ENCODE measurements at places on chromosomes 16 and 17.

GRCh38 chr17:72143245-72143644 lies 22.4 kb downstream of the SOX9 start:
- DNase-seq: no peak

GRCh38 chr17:55053855-55054254 lies 85.3 kb downstream of the STXBP4 start:
- DNase-seq: peak; percentile 17

GRCh38 chr17:48530887-48531272 lies at the start of gene HOXB1:
HOXB1 (minus strand) TSS chr17:48531011; CDS start chr17:48530904, 107 bp downstream.
- no peak for DNase-seq

GRCh38 chr16:49474741-49475140 lies 101.1 kb downstream of the C16orf78 start:
- no peak for DNase-seq

- no peak for DNase-seq
Observed at GRCh38 chr17:81934850-81935708, 2.0 kb downstream of the PYCR1 start.

- no peak for DNase-seq
Observed at GRCh38 chr17:73155410-73156165, 9.2 kb upstream of the SSTR2 start.

- no peak for DNase-seq
Observed at GRCh38 chr16:81497690-81498089, 53.1 kb downstream of the CMIP start.

- DNase-seq: no peak
Observed at GRCh38 chr16:75624921-75625334, 1.8 kb upstream of the ADAT1 start.

- no peak for DNase-seq
Observed at GRCh38 chr17:64131606-64132270, 1.8 kb upstream of the ERN1 start.

GRCh38 chr16:80935691-80936090 lies 71.0 kb downstream of the CMC2 start:
- DNase-seq: no peak

DNA sequence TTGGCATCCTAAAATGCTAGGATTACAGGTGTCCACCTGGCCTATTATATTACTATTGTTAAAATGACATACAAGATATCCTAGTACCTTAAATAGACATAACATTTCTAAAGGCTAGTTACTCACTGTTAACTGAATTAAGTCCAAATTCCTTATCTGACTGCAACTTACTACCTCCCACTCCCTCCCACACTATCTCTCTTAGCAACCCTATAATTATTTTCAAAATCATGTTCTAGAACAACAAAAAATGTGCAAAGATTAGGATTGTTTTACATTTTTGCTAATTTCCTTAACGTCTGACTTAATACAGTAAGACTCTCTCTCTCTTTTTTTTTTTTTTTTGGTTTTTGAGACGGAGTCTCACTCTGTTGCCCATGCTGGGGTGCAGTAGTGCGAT lies 2.2 kb upstream of the ATF7IP2 start:
- DNase-seq: no peak

DNA sequence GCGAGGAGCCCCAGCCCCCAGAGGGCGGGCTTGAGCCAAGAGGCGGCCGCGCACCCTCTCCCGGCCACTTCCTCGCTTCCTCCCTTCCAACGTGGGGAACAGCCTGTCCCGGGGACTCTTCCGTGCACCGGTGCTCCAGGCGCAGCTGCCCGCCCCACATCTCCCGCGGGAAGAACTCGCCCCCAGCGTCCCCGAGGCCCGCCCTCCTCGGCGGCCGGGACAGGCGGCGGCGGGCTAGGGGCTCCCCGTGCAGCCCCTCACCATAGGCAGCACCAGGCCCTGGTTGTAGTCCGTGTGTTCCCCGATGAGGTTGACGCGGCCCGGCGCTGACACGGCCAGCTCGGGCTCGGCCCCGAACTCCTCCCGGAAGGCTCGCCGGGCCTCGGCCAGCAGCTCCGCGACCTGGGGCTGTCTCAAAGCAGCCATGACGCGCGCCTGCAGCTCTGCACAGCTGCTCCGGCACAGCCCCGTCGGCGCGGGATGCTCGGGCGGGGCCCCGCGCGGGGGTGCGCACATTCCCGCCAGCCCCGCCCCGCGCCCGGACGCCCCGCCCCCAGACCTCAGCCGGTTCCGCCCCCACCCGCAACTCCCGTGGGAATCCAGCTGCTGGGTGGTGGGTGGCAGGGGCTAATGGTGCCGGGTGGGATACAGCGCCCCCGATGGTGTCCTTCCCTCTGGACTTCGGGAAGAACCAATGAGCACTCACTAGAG lies at the start of gene GALK1:
GALK1 (minus strand) TSS at position 482 of the 711 bp plus-strand sequence; CDS start at position 426, 56 bp downstream.
- peak; percentile 63 for DNase-seq

DNA sequence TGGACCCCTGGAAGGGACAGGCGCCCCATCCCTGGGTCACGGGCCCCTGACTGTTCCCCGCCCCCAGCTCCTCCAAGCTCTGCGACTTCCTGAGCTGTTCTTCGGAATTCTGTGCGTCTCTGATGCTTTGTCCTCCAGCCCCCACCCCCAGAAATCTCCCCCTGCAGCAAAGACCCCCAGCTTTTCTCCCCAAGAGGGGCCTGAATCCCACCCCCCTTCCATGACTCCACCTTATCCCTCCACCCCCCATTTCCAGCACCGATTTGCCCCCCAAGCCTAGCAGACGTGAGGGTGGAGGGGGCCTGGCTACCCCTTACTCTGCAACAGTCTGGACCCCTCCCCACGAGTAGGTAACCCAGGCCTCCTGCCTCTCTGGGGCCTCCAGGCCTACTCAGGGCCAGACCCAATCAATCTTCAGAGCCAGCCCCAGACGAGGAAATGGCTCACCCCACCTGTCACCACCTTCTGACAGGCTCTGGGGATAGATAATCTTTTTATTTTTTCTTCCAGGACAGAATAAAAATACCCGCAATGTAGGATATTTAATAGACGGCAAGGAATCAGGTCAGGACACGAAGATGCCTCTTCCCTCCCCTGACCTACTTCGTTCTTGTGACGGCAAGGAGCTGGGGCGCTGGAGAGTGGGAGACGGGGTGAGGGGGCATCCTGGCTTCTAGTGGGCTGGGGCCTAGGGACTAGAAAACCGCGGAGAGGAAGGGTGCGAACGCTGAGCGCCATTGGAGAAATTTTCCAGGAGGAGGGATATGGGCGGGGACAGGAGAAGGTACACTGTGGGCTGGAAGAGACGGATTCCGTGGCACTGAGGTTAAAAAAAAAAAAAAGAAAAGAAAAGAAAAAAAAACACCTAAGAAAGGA lies 744 bp upstream of the PLXDC1 start:
- DNase-seq: peak; percentile 30

DNA sequence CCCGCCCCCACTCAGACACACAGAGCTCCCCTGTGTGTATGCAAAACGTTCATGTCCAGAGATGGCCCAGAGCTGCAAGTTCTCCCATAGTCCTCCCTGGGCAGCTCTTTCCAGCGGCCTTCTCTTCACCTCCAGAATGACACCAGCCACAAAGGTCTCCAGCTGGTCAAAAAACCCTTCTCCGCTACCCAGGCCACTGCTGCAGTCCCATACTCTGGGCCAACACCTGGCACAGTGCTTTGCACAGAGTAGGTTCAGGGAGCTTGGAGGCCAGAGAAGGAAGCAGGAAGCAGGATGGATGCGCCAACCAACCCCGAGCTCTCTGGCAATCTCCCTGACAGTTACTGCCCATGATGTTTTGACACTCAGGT lies 1.1 kb upstream of the STAT5B start:
- DNase-seq: no peak

All from CD4-positive, alpha-beta T cell treated with Interleukin-2 at 100 ng/mL for 4 hours (primary cell).